HS-5 (cell line): ENCODE measurements at places on chromosomes 3 and 15.

- DNase-seq, result no peak
These were observed 48.6 kb upstream of the ARL8B start for GRCh38 chr3:5073374-5074085.

DNA sequence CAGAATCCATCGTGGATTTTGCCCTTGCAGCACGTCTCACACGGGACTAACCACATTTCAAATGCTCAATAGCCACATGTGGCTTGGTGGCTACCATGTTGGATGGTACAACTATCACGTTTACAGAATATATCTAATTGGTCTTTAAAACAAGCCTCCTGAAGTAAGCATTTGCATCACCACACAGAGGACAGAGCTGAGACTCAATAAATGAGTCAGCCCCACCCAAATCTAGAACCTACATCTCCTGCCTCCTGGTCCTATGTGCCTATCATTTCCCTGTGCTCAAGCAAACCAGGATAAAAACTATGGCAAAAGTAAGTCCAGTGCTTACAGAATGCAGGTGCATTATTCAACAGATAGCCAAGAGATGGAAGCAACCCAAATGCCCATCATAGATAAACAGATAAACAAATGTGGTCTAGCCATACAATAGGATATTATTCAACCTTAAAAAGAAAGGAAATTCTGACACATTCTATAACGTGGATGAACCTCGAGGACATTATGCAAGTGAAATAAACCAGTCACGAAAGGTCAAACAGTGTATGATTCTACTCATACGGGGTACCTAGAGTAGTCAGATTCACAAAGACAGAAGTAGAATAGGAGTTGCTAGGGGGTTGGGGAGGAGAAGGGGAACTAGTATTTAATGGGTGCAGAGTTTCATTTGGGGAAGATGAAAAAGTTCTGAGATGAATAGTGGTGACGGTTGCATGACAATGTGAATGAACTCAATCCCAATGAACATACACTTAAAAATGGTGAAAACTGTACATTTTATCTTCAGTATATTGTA is 43.9 kb downstream of the SRGAP3 start:
- DNase-seq, result no peak

DNA sequence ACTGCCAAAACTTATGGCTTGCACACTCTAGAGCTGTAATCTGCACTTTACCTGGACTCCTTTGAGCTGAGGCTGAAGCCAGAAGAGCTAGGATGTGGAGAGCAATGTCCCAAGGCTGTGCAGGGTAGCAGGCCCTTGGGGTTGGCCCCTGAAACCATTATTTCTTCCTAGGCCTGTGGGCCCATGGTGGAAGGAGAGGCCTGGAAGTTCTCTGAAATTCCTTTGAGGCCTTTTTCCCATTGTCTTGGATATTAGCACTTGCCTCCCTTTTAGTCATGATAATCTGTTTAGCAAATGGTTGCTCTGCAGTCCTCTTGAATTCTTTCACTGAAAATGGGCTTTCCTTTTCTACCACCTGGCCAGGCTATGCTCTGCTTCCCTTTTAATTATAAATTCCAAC is 102.0 kb upstream of the SGO1 start:
- DNase-seq, result no peak

- no peak for DNase-seq
These were observed 72.0 kb upstream of the KLF13 start for GRCh38 chr15:31254431-31255175.

DNA sequence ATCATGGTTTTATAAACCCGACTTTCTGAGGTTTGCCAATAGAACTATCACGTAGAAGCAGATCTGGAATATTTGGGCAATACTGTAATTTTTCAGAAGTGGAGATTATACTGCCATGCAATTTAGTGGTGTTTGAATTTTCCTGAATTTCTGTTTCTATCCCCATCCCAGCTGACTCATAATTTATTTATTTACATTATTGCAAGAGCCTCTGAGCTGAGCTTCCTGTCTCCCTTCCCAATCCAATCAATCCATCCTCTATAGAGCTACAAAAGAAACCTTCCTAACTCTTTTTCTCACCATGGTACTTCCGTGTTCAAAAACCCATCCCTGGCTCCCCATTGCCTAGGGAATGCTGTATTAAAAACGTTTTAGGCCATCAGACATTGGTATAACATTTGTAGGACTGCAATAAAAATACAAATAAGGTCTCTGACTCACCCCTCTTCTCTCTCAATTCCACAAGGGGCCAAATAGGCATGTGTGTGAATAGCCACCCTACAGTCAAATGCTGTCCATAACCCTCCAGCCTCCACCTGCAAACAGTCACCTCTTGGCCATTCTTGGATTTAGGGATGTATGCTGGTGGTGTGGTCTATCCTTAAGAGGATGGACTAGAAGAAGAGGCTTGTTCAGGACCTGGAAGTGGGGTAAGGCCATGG is 190.7 kb downstream of the CD47 start:
- DNase-seq, result peak; percentile 16

DNA sequence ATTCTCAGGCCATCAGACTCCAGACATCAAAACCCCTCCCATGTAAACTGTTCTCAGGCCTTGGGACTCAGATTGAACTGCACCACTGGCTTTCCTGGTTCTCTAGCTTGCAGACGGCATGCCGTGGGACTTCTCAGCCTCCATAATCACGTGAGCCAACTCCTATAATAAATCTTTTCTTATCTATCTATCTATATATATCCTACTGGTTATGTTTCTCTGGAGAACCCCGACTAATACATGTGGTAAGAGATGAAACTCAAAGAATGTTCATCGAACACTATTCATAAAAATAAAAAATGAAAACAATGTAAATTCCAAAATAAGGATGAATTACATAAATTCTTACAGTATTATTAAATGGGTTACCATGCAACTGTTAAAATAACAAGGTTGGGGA is 84.5 kb upstream of the NTRK3 start:
- no peak for DNase-seq

DNA sequence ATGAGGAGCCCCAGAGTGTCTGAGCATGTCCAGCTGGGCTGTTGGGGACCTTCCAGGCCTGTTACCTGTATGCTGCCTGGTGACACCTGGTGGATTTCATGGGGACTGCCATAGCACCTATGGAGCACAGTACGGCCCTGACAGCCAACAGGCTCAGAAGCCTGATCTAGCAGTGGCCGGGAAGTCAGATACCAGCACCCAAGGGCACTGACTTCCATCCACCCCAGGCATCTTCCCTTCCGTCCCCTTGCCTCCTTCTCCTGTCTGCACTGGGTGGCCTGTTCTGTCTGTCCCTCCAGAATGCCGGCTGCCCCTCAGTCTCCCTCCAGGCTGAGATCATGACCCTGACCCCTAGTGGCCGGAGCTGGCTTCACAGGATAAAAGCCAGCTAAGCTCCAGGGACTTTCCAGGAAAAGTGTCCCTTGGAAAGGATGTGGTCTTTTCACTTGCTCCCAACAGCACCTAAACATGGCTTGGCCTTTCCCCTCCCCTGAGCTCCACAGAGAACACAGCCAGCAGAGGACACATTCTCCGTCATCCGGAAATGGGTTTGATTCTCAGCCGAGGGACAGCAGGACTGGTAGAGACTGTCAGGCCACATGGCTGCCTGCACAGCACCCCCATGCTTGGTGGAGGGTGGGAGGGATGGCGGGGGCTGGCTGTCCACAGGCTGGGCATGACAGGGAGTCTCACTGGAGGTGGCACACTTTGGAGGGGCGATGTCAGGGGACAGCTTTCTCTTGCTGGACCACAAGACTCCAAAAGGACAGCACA is 9.5 kb downstream of the RPS17 start:
- no peak for DNase-seq

DNA sequence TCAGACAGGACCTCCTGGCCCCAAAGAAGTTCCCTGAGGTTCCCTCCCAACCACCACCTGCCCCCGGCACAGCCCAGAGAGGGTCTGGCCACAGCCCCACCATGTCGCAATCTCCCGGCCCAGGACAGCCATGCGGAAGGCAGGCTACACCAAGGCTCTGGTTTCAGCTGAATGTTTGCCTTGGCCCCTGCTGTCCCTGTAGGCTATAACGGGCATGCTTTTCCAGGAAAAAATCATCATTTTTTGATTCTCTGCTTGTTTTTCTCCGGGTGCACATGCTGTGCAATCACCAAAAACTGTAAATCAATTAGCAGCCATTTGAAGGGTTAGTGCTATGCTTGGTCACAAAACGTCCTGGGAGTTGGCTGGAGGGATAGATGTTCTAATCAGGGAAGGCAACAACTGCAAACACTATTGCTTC is 142.7 kb upstream of the IGF1R start:
- no peak for DNase-seq

DNA sequence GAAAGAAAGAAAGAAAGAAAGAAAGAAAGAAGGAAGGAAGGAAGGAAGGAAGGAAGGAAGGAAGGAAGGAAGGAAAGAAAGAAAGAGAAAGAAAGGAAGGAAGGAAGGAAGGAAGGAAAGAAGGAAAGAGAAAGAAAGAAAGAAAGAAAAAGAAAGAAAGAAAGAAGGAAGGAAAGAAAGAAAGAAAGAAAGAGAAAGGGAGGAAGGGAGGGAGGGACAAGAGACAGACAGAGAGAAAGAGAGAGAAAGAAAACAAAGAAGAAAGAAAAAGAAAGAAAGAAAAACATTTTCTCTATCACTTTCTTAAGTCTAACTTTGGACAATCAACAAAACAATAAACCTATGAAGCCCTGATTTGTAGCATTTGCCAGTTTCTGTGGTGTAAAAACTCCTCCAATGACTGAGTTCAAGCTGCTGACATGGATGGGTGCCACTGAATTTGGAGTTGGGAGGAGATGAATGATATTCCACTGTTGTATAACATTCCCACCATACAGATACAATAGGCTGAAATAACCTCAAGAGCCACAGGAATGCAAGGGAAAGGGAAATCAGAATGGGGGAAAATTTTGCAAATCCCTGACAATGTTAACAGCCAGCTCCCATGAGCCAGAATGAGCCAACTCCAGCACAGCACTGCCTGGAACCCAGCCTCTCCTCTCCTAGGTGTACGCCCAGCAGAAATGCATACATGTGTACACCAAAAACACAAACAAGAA is 15.0 kb upstream of the RTP3 start:
- peak; percentile 91 for DNase-seq

DNA sequence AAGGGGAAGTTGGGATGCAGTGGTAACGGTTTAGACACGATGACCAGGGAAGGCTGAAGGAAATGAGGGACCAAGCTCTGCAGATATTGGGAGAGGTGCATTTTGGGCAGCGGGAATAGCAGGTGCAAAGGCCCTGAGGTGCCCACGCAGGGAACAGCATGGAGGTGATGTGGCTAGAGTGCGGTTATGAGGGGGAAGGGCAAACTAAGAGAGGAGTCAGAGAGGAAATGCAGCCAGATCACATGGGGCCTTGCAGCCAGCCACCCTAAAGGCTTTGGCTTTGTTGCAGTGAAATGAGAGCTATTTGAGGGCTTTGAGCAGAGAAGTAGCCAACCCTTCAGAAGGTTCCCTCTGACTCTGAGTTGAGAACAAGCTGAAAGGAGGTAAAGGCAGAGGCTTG is 2.6 kb downstream of the SPATA12 start:
- DNase-seq, result no peak

GRCh38 chr3:157354722-157355121 is 81.9 kb upstream of the PTX3 start:
- DNase-seq, result no peak

DNA sequence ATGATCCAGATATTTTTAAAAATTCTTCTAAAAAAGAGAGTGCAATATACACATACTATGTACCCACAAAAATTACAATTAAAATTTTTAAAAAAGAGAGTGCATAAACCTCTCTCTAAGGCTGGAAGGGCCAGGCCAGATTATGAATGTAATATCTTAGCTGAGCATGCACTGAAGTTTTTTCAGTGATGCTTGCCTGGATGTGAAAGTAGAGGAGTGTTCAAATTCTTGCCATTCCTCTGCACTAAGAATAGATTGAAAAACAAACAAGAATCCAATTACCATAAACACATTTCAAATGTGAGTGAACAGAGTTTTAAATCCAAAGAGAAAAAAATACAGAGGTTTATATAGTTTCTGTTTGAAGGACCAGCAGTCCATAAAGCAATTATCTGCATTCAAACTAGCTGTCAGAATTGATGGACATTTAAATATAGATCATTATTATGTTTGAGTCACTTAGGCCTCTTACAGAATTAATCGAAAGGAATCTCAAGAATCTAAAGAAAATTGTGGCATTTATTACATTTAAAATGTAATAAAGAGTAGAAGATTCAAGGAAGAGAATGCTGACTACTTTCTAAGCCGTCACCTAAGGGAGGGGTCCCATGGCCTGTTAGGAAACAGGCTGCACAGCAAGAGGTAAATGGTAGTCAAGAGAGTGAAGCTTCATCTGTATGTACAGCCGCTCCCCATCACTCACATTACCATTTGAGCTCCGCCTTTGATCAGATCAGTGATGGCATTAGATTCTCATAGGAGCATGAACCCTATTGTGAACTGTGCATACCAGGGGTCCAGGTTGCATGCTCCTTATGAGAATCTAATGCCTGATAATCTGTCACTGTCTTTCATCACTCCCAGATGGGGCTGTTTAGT is 159.3 kb upstream of the MDFIC2 start:
- DNase-seq, result no peak

GRCh38 chr15:80605591-80606150 is 89.4 kb upstream of the ABHD17C start:
- DNase-seq, result no peak

DNA sequence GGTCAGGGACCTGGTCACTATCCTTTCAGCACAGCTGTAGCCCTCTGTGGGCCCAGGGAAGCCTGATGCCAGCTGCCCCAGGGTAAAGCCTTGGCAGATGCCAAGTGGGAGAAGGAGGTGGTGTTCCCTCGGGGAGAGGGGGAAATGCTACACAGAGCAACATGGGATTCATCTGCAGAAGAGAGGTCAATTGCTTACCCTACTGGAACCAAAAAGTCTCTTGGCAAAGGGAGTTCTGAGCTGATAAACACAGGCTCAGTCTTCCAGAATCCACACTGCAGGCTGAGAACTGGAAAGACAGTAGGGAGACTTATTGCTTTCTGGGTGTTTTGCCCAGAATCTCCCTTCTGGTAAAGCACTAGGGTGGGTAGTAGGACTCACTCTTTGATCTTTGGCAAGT is 100.1 kb upstream of the NEO1 start:
- DNase-seq, result no peak

DNA sequence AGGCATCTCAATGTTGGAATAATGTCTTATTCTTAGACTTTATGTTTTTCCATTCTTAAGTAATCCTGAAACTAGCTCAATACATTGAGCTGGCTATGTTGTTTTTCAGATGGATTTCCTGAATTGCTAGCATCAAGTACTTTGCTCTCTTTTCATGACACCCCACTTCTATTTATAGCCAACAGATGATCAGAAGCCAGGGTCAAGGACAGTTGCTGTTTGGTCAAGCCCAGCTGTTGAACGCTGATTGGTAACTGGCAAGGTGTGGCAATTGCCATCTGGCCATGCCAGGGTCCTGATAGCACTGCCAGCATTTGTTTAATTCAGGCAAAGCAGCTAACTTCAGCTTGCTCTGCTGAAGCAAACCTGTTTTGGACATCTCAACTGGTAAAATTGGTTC is 46.2 kb upstream of the PLCL2 start:
- no peak for DNase-seq

GRCh38 chr3:155492841-155493240 is 199.4 kb upstream of the STRIT1 start:
- no peak for DNase-seq
